ENCODE measurements at places on chromosomes 11 and 22.

DNA sequence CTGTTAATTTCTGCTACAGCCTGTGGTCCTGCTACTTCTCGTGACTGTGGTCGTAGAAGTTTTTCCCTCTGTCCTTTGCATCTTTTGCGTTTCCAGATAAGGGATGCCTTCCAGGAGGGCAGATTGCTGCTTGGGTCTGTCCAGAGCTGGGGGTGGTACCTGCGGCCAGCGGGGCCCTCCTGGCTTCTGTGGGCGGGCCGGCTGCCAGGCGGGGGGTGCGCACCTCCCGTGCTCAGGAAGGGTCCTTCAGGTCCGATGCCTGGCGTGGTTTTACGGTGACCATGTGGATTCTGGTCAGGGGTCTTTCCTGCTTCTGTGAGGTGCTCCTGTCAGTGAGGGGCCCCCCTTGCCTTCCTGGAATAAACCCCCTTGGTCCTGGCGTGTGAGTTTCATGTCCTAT is 84.8 kb downstream of the KCNQ1 start:
- no peak for DNase-seq

- DNase-seq = no peak
These were observed 48.5 kb upstream of the PRDM11 start for GRCh38 chr11:45097721-45098493.

- DNase-seq = no peak
These were observed 18.1 kb downstream of the JHY start for GRCh38 chr11:122900587-122901202.

- no peak for DNase-seq
These were observed 17.7 kb upstream of the THRSP start for GRCh38 chr11:78045851-78046485.

- DNase-seq = no peak
These were observed 109.1 kb upstream of the TIMP3 start for GRCh38 chr22:32692371-32692770.

- no peak for DNase-seq
These were observed 53.1 kb downstream of the WNT7B start for GRCh38 chr22:45923835-45924234.

- DNase-seq = no peak
These were observed 47.8 kb upstream of the SERPIND1 start for GRCh38 chr22:20725987-20726558.

DNA sequence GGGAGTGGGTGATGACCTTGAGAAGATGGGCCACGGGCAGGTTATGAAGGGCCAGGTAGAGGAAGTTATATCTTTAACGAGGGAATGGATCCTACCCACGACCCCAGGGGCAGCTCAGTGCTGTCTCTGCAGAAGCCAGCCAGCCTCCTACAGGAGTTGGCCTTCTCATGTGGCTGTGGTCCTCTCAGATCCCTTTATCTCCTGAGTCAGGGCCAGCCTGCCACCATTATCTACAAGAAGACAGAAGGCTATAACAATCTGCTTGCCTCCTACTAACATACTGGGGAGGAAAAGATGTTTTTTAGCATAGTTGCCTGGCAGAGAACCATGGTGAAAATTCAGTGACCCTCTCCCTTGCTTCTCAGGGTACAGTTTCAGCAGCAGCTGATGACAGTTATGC is 7.0 kb upstream of the YWHAH start:
- DNase-seq = no peak

GRCh38 chr22:44773082-44773481 is 20.7 kb downstream of the ARHGAP8 start:
- no peak for DNase-seq

DNA sequence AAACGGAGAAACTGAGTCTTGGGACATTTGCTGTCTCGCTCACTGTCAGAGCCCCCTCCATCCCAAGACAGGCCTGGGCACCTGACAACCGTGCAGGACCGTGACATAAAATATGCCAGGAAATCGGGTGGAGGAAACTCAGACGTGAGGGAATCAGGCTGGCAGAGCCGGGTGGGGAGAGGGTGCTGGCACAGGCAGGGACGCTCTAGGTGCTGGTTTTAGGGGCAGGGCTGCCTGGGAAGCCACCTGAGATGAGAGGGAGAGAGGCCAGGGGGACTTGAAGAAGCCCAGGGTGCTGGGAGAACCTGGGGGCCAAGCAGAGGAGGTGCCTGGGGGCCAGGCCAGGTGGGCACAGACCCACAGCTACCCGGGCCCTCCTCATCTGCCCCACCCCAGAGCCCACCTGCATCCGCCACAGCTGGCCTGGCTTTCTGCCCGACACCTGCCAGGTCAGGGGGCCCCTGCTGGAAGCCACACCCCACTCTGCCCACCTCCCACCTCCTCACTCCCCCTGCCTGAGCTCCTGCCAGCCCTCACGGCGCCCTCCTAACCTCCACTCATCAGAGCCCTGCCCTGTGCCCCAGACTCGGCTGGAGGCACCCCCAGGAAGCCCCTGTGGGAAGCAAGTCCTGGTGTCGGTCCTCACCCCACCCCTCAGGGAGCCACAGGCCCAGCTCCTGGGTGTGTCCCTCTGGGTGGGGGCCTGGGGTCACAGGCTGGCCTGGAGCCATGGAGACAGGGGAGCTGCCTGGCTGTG is 27.3 kb upstream of the MUC5AC start:
- no peak for DNase-seq

GRCh38 chr11:3165152-3165705 is at the start of gene OSBPL5:
Gene OSBPL5 (minus strand): TSS chr11:3165310. CDS start chr11:3129148, 36,162 bp downstream.
- no peak for DNase-seq

DNA sequence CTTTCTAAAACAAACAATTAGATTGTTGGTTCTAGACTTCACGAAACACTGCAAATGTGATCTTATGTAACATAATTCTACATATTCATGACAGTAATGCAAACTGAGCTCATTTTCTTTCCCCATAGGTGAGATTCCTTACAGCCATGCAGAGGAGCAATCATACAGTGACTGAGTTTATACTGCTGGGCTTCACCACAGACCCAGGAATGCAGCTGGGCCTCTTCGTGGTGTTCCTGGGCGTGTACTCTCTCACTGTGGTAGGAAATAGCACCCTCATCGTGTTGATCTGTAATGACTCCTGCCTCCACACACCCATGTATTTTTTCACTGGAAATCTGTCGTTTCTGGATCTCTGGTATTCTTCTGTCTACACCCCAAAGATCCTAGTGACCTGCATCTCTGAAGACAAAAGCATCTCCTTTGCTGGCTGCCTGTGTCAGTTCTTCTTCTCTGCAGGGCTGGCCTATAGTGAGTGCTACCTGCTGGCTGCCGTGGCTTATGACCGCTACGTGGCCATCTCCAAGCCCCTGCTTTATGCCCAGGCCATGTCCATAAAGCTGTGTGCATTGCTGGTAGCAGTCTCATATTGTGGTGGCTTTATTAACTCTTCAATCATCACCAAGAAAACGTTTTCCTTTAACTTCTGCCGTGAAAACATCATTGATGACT is 1.5 kb downstream of the OR9G1 start:
- DNase-seq = no peak

DNA sequence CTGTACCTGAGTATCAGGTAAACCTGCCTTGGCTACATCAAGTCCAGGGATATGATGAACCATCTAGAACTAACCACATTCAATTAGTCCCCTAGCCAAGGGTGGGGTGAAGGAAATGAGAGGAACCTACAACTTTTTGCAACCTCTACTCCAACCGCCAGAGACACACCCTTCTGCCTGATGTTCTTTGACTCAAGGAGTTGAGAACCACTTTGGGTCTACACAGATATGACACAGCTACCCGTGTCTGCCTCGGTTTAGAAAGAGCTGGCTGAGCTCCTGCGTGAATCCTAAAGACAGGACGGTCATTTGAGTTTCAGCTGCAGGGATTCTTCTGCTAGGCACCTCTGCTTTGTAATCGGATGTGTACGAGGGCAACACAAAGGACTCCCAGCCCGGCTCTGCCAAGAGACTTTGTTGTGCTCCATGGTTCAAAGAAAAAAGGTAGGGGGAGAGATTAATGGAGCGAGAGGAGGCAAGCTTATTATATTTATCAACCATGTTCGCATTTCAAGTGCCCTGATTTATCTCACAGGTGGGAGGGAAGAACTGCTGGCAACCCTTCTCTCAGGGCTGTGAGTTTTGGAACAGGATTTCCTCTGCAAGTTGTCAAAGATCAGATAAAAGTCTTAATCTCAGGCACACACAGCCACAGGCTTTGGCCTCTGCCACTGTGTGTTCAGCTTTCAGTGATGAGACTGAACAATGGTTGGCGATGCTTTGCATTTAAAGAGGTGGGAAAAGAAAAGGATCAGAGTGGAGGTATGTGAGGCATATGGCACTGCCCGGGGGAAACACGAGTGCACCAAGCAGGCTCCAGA is 35.1 kb downstream of the FLI1 start:
- no peak for DNase-seq

DNA sequence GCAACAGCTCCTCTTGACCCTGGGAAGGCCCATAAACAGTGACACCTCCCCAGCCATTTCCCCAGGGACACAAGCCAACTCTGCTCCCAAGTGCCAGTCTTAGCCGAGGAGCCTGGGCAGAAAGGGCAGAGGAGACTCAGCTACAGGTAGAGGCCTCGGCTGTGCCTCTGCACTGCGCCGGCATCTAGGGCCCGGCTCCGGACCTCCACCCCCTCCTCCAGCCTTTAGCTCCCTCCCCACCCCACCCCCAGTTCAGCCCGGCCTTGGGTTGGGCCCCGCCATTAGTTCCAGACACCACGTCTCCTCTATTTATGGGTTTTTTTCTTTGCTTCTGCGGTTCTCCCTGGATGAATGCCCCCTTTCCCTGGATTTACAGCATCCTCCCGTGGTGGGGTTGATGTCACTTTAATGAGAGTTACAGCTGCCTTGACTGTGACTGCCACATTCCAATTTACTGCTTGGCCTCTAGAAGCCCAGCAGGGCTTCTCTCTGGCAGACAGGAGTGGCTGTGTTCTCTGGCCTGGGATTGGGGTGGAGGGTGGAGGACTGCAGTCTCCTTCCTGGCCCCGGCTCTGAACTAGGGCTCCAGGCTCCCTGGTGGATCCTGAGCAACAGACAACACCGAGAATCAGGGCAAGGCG is 13.5 kb upstream of the OAF start:
- DNase-seq = no peak

DNA sequence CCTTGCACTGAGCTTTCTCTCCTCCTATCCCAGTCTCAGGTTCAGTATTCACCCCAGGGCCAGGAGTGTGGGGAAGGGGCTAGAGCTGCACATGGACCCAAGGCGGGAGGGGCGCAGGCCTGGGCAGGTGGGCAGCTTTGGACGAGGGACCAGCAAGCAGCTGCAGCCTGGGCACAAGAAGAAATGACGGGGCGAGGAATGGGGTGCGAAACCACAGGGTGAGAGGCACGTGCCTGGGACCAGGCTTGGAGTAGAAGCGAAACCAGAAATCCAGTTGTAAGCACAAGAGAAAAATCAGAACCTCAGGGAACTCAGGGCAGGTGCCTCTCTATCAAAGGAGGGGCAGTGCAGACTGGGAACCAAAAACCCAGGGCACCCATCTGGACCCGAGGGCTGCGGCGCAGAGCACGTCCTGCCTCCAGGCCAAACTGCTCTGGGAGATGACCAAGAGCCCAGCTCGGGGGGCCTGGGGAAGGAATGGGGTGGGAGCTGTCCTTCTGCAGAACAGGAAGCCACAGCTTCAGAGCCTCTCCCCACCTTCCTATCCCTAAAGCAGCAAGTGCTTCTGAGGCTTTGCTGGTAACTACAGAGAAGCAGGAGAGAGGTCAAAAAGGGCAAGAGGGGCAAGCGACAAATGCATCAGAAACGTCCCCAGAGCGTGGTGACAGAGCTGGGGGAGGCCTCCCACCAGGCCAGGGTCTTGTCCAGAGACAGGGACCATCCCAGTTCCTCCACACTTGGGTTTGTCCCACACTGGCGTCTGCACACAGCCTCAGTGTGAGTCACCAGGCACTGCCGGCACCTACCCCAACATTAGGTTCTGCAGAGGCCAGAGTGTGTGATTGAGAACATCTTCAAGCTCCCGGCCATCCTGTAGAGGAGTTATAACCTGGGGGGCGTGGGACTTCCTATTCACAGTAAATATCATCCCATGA is 18.3 kb upstream of the TMPRSS4 start:
- no peak for DNase-seq

- DNase-seq = no peak
These were observed 14.3 kb downstream of the ATP5MG start for GRCh38 chr11:118415739-118416068.

DNA sequence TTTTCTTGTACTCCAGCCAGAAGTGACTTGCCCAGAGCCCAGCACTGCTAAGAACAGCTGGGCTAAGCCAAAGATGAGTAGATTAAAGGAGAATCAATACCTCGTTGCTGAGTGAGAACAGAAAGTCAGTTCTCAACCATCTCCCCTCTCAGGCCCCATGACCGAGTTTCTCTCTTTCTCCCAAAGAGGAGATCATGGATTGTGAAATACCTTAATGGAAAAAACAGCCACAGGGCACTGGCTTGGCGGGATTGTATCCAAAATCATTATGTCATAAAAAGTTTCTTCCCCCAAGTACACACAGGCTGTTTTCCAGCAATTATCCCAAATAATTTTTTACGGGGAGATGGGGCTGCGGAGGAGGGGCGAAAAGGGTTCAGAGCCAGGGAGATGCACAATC is 111.8 kb upstream of the TMEM45B start:
- no peak for DNase-seq

DNA sequence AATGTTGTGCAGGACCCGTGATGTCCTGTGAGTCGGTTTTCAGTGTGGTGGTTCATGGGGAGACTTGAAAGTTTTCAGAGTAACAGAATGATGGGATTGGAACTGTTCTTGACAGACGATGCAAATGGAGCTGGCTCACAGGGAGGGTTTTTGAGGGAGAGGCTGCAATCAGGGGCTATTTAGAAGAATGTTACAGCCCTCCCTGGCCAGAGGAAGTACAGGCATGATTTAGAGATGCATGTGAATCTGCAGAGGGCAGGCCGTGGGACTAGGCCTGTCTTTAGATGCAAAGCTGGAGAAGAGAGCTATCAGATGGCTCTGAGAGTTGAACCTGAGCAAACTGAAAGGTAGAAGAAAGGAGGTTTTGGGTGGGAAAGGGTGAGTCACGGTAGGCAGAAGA is 74.6 kb upstream of the YWHAH start:
- DNase-seq = no peak

DNA sequence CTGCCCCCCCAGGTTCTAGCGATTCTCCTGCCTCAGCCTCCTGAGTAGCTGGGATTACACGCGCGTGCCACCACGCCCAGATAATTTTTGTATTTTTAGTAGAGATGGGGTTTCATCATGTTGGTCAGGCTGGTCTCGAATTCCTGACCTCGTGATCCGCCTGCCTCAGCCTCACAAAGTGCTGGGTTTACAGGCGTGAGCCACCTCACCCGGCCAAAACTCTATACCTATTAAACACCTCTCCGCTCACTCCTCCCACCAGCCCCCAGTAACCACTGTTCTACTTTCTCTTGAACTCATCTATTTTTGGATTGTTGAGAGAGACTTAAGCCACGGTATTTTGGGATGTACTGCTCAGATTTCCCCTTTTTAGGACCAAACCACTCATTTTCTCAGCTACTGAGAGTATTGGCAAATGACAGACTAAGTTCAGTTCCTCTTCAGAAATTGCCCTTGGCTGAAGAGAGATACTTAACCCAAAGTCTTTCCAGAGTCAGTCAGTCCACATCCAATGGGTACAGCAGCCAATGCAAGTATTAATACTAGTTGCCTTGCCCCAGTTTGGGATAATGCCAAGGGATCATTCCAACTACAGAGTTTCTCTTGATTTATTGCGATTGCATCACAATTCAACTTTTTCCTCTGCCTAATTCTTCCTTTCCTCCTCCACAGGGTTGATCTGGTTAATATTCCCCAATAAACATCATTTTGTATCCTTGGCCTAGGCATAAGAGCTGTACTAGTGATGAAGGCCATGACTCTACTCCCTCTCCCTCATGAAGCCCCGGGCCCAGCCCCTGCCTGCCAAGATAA is 36.8 kb upstream of the CSTF3 start:
- peak; percentile 71 for DNase-seq

All from SIG-M5 (cell line).